ENCODE measurements at places on chromosomes 6 and 20.
A peak's percentile ranks its signal among the peaks of the same experiment; 100 is the strongest.

GRCh38 chr6:161437851-161438250, 164.0 kb upstream of the AGPAT4 start:
- DNase-seq = no peak

DNA sequence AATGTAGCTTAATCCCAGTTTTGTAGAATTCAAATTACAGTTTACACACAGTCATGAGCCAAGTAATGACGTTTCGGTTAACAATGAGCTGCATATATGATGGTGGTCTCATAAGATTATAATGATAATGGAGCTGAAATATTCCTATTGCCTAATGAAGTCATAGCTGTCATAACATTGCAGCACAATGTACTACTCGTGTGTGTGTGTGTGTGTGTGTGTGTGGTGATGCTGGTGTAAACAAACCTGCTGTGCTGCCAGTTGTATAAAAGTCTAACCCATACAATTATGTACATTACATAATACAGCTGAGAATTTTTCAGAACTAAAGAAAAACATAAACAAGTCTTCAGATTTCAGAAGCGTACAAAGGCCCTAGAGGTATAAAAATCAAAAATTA, 66.7 kb upstream of the ARID1B start:
- no peak for DNase-seq

GRCh38 chr6:34852406-34853085, 35.3 kb downstream of the TAF11 start:
- no peak for DNase-seq

GRCh38 chr20:36528176-36528874, 13.0 kb upstream of the MYL9 start:
- DNase-seq = no peak

DNA sequence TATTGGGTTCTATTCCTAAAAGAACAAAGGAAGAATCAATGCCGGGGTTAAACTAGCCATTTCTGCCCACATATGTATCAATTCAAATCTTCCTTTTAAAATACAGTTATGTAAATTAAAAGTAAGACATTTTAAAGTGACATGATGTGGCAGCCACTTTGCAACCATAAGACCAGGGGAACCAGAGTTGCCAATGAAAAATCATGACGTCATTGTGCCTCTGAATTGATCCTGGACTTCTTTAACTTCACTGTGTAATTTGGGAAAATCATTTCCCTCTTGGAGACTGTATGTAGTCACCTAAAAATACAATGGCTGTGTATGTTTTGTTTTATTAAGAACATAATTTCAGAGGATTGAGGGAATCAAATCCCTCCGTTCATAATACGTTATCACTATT, 42.2 kb downstream of the SLC13A3 start:
- no peak for DNase-seq

GRCh38 chr6:74458536-74458935, 747.3 kb downstream of the COL12A1 start:
- no peak for DNase-seq

- DNase-seq = no peak
Observed at GRCh38 chr6:125356884-125357283, 55.1 kb upstream of the HDDC2 start.

DNA sequence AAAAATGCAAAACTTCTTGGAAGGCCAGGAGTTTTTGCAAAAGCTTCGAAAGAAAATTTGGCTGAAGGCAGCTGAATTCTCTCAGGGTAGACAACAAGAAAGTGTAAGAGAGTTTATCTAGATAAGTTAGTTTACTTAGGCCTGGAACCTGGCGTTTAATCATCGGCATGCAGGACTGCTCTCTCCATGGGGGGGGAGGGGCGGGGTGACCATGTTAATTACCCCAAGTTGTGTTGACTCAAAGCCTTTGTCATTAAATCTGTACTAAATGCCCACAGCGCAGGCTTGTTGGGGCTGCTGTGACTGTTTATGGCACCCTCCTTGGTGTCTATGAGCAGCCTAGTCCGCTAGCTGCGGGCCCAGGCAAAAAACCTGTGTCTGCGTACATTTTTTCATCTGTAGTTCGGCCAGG, 20.1 kb upstream of the ZNF451 start:
- DNase-seq = no peak

DNA sequence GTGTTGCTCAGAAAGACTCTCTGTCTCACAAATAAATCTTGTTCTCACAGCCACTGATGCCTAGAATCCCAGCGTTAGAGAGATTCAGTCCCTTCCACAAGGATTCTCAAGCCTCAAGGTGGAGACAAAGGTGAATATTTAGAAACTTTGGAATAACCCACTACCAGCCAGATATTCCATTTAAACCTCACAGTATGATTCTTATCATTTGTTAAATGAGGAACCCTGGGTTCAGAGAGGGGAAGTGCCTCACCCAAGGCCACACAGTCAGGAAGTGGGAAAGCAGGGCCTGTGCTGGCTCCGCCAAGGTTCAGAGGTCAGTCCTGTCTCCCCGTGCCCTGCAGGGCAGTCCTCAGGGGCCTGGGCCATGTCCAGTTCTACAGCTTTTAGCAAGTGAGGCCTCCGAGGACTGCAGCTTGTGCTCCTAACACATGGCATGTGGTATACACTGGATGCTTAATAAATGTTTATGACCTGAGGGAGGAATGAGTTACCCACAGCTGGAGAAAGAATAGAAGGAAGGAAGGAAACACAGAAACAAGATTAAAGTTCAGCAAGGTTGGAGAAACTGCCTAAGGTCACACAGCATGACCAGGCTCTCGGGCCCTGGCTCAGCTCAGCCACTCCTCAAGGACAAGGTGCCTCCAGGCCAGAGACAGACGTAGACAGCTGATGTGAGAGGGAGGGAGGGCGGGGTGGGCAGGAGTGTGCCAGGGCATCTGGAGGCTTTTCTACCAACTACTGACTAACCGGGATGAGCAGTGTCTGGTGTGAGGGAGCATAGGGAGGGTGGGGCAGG, 3.9 kb upstream of the TGM2 start:
- no peak for DNase-seq

GRCh38 chr20:32474967-32475811, 109.9 kb downstream of the NOL4L start:
- peak; percentile 95 for DNase-seq

GRCh38 chr6:3627956-3628835, 123.3 kb downstream of the PXDC1 start:
- DNase-seq = no peak

- DNase-seq = no peak
Observed at GRCh38 chr20:38536310-38536709, 44.7 kb upstream of the ADIG start.

All from Daoy (cell line).